ENCODE measurements at places on chromosomes 2 and 18.

- no peak for DNase-seq
These were observed 3.3 kb downstream of the CLUL1 start for GRCh38 chr18:600107-600506.

DNA sequence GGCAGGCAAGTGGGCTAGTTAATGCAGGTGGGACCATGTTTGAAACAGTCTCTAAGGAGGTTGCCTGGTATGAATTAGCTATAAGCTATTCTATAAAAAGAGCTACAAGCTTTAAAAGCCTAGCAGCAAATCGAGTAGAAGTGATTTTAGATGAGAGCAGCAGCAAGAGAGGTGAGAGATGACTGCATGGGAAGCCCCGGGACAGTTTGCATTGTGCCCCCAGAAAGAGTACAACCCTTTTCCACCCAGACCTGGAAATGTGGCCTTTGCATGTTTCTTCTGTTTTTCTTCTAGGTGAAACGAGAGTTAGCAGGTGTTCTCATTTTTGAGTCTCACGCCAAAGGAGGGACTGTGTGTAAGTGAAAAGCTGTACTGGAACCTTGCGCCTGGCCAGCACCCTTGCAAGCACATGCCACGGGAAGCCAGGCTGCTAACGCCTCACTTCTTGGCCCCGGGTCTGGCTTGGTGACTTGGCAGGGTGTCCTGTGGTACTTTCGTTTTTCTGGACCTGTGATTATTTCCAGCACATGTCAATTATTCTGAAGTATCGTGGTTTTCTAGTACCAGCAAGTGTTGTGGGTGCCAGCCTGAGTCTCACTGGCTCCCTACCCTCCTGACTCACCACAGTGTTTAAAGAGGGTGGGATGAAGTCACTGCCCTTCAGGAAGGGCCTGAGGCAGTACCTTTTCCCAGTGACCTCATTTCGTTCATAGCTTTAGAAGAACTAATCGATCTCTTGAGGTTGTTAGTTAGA, 90.3 kb upstream of the MAP3K20 start:
- DNase-seq, result no peak

DNA sequence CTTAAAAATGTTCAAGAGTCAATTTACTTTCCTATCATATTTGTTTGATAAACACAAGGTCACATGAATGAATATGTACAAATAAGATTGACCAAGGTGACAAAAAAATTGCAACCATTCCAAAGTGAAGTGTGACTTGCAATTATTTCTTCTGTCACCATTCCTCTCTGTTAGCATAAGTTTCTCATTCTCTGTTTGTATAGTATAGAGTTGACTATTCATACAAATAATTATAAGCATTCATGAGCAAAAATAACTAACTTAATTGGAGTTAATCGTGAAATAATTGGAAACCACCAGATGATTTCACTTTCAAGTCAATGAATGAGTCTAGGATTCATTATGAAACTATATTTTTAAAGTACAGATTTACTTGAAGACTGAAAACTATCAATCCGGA, 42.1 kb downstream of the PGAP1 start:
- DNase-seq, result no peak

- DNase-seq, result no peak
These were observed 114.5 kb downstream of the CDH2 start for GRCh38 chr18:28062443-28062842.

GRCh38 chr2:225670111-225670974, 270.8 kb downstream of the NYAP2 start:
- no peak for DNase-seq

DNA sequence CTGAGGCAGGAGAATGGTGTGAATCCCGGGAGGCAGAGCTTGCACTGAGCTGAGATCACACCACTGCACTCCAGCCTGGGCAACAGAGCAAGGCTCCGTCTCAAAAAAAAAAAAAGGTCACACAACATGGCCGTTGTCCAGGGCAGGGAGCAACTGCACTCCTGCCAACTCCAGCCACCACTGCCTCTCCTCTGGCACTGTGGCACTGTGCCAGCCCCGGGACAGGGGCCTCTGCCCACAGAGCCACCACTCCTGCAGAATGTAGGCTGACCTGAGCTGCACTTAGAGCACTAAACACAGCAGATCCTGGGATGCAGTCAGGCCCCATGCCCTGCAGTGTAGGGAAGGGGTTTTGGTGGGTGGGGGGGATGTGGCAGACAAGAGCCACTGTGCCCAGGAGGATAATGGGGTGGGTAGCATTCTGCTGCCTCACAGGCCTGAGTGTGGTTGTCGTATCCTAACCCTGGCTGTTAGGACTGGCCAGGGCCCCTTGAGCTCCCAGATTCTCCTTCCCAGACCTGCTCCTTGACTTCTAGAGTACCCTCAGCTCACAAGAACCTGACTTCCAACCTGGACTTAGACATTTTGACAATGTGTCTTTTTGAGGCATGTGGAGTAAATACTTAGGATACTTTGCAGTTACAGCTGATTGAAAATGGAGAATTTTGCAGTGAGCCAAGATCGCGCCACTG, 69.4 kb upstream of the SH3RF3 start:
- DNase-seq, result no peak

DNA sequence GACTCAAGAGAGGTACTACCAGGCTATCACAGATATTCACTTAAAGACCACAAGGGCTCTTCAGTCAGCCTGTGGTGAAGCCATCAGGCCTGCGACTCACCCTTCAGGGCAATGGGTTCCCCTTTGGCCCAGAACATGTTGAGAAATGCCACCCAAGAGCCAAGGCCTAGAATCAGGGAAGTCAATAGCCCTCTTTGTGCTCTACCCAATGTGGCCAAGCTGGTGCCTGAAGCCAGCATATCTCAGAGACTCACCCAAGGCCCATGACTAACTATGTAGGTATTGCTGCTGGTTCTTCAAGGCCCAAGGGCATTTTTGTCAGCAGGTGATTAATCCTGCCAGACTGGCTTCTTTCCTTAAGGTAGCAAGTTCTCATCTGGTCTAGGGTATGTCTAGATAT, 338.9 kb upstream of the SETBP1 start:
- no peak for DNase-seq

DNA sequence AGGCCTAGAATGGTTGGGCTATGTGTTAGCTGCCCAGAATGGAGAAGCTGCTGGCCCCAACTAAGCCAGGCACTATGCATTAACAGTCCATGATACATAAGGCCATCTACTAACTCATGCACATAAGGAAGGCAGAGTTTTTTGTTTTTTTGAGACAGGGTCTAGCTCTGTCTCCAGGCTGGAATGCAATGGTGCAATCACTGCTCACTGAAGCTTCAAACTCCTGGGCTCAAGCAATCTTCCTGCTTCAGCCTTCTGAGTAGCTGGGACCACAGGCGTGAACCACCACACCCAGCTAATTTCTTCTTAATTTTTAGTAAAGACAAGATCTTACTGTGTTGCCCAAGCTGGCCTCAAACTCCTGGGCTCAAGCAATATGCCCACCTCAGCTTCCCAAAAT, 37.6 kb downstream of the GPR45 start:
- DNase-seq, result no peak

- no peak for DNase-seq
These were observed 134.7 kb upstream of the DNAJC10 start for GRCh38 chr2:182581196-182581935.

GRCh38 chr2:215136669-215137328, 1.6 kb downstream of the ABCA12 start:
- DNase-seq, result no peak

DNA sequence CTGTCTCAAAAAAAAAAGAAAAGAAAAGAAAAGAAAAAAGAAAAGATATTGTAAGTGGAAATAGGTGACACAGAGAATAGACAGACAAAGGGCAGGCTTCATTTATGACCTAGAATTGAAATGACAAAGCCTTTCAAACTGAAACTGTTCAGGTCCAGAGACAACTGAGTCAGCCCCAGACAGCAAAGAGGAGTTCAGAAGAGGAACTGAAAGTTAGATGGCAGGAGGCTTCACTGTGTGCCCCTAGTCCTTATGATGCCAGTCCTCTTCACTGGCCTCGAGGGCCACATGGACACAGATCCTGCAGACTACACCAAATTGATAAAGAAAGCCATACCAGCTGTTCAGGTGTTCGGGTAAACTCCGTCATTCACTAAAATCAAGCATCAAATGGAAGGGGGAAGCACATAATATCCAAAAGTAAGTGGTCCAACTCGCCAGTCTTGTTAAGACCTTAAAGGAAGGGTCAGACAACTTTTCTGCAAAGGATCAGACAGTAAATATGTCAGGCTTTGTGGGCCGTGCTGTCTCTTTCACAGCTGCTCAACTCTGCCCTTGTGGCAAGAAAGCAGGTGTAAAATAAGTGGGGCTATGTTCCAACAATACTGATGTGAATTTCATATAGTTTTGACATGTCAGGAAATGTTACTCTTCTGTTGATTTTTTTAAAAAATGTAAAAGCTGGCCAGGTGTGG, 231.9 kb upstream of the MGAT5 start:
- DNase-seq, result no peak

- DNase-seq, result no peak
These were observed 129.9 kb downstream of the PRPF40A start for GRCh38 chr2:152587187-152587947.

DNA sequence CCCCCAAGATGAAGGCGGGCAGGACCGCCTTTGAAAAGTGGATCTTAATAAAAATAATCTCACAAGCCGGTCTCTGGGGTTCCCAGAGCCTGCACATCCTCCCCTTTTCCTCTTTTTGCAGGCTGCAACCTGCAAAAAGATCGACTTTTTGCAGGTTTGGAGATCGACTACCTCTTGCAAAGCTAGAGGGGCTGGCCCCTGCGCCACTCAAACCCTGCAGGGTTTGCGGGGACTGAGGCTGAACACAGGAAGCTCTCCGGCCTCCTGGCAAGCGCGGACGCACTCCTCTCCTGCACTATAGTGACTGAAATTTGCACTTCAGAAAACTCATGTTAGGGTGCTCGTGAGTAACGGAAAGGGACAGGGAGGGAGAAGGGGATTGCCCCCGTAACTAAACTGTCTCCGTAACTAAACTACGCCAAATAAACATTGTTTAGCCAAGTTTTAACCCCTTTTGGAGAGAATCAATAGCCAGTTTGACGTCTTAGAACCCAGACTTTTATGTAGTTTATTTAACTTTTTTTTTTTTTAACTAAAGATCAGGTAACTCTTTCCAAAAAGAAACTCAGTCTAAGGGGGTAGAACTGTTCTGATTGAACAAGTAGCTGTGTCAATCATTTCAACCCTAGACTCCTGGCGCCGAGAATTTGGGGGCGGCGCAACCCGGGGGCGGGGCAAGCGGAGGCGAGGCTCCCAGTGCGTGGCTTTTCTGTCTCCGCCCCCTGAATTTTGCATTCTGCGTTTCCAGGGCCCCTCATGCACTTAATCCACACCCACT, 2.5 kb downstream of the IGFBP5 start:
- DNase-seq, result no peak

DNA sequence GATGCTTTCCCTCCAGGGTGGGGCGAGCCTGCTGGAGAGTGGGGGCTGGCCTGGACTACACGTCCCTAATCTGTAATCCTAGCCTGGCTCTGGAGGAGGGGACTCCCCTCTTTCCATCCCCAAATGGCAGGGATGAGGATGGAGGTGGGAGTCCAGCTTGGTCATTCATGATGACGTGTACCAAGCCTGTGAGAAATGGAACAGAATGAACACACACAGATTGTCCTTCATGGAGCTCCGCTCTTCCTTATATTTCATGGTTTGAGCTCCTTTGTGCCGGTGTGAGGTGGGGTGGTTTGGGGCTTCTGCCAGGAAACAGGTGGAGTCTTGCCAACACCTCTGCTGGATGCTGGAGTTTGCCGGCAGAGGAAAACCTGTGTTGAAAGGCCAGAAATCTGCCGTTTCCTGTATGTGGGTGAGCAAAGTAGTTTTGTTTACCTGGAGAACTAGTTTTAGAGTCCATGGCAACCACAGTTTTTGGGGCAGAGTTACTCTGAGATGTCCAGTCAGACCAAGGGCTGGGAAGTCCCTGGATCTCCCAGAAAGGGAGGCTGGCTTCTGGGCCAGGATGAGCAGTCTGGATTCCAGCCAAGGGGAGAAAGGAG, 417.6 kb upstream of the MEX3C start:
- no peak for DNase-seq

GRCh38 chr2:200809506-200810251, 2.0 kb upstream of the BZW1 start:
- no peak for DNase-seq

DNA sequence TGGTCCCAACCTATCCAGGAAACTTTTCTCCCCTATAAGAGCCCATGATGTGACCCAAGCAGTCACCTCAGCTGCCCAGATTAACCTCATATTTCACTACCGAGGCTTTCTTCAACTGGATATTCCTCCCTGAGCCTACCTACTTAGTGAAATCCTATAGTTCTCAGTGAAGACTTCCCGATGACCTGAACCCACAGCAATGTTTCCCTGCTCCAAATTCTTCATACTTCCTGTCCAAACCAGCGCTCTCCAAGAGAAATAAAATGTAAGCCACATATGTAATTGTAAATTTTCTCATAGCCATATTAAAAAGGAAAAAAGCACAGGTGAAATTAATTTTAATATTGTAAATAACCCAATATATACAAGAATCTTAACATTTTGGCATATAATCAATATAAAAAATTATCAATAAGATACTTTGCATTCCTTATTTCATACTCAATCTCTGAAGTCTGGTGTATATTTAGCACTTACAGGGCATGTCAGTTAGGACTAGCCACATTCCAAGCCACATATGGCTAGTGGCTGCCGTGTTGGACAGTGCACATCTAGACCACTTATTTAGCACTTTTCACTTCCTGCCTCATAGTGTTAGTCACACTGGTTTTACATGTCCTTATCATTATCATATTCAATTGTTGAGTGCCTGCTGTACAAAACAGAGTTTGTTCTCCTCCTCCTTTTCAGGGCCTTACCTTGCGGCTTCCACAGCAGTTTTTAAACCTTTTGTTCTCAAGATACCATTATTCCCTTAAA, 1.9 kb upstream of the STAT4 start:
- no peak for DNase-seq

DNA sequence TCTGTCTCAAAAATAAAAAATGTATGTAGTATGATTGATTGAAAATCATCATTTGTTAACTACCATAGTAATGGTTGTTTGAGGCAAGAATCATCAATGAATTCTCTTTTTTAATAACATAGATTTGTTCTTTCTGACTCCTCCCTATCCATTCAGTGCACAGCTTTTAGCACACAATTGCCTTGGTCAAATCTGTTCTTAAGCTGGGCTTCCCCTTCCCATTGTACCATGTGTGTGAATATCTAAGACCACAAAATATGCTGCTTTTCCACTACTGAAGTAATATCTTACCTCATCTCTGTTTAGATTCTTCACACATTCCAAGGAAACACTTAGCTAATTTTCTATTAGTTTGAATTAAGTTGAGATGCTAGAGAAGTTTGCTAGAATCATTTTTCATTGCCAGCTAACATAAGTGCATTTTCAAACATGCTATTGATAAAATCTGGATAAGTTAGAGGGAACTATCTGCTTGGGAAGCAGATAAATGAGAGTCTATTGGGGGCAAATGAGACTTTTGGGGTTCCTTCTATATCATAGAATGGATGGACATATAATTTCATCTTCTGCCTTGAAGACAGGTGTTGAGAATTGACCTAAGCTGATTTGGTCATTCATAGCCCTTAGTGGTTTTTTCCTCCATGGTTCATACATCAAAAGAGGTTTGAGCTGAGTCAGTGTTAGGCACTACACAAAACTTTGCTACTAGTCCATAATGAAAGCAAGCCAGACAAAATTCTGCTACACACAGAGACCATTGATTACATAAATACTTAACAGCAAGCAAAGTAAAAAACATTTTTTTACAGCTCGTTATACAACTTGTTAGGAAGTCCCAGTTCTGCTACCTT, 231.9 kb downstream of the PLCL1 start:
- no peak for DNase-seq

GRCh38 chr2:221463241-221463896, 108.7 kb downstream of the EPHA4 start:
- no peak for DNase-seq

- DNase-seq, result no peak
These were observed 110.9 kb downstream of the GLI2 start for GRCh38 chr2:120846406-120847095.
